Left kidney (tissue), 8 donors: ENCODE measurements at places on chromosomes 16 and 17. TPM values are rescaled to one million over a fixed set of nuclear protein-coding genes. Genes with fewer than 3 reads are reported as not detected.

GRCh38 chr16:27251541-27252205 is 16.9 kb downstream of the NSMCE1 start:
- no peak for DNase-seq

DNA sequence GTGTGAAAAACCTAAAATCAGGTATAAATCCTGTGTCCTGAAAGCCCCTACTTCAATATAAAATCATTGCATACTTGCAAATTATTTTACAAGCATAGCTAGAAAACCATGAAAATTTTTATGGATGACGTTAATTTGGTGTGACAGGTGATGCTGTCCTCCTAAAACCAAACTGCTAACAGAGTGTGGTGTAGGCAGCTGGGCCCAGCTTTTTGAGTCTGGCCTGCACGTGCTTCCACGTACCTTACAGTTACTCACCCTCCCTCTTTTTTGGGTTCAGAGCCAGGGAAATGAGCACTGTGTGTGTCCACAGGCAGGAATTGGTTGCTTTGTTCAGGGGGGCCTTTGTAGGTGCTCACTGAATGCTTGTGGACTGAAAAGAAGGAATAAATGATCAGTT is 36.4 kb downstream of the CLEC16A start:
- no peak for DNase-seq

Gene KRT40
- not detected for polyA plus RNA-seq

Gene RNF135
- polyA plus RNA-seq = 20.1 TPM

Gene MLKL
- polyA plus RNA-seq = 3.5 TPM

GRCh38 chr16:35749253-35750141 is 2290.1 kb downstream of the TP53TG3F start:
- DNase-seq = no peak

Gene GPRC5B
- 106 TPM for polyA plus RNA-seq

- peak; percentile 59 for DNase-seq
These were observed 36.1 kb downstream of the GINS2 start for GRCh38 chr16:85652431-85653221.

DNA sequence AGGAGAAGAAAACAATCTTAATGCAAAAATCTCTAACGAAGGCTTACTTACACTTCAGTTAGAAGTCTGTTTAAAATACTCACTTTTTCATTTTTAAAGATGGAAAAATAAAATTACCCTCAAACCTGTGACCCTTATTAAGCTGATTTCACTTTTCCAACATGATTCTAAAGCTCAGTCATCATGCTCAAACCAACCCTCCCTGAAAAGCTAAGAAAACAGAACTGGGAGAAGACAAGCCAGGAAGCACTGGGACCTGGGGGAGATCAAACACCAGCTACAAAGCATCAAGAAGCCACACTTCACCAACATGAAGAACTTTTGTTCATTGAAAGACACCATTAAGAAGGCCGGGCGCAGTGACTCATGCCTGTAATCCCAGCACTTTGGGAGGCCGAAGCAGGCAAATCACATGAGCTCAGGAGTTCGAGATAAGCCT is 88.8 kb downstream of the LITAF start:
- DNase-seq = no peak

Gene CCT6B
- 7.1 TPM for polyA plus RNA-seq

Gene SLC16A11
- 0.18 TPM for polyA plus RNA-seq

Gene ACE
- polyA plus RNA-seq = 15.5 TPM

- no peak for DNase-seq
These were observed 430 bp downstream of the TSEN54 start for GRCh38 chr17:75516619-75517296.

GRCh38 chr17:28912938-28913333 is 10.1 kb upstream of the DHRS13 start:
- DNase-seq = no peak

Gene SHCBP1
- polyA plus RNA-seq = 14.8 TPM

- no peak for DNase-seq
These were observed 103.8 kb downstream of the YPEL2 start for GRCh38 chr17:59435238-59435637.

DNA sequence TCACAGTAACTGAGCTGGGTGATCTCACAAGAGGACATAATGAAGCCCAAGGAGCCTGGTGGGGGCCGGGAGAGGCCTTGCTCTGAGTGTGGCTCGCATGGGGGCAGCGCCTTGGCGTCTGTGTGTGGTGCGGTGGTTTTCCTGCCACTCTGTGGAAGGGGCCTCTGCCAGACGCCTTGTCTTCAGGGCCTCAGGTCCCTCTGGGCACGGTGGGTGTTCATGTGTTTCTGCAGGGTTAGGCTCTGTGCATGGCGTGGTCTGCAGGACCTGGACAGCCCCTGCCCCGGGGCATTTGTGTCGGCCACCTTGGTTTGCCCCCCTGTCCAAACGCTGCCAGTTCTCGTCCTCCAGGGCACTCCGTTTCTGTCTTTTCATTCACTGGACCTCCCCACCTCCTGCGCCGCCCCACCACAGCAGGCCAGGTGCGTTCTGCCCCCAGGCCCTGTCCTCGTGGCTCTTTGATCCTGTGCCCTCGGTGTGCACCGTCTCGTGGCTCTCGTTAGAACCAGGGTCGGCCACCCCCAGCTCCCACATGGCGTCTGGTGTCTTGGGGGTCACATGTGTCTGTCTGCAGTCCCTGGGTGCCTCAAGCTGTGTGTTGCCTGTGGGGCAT is 43.7 kb upstream of the ZNF750 start:
- DNase-seq = no peak

GRCh38 chr17:349666-350065 is 2.9 kb downstream of the RPH3AL start:
- DNase-seq = no peak

GRCh38 chr17:78343543-78344201 is 16.2 kb downstream of the SOCS3 start:
- DNase-seq = no peak

DNA sequence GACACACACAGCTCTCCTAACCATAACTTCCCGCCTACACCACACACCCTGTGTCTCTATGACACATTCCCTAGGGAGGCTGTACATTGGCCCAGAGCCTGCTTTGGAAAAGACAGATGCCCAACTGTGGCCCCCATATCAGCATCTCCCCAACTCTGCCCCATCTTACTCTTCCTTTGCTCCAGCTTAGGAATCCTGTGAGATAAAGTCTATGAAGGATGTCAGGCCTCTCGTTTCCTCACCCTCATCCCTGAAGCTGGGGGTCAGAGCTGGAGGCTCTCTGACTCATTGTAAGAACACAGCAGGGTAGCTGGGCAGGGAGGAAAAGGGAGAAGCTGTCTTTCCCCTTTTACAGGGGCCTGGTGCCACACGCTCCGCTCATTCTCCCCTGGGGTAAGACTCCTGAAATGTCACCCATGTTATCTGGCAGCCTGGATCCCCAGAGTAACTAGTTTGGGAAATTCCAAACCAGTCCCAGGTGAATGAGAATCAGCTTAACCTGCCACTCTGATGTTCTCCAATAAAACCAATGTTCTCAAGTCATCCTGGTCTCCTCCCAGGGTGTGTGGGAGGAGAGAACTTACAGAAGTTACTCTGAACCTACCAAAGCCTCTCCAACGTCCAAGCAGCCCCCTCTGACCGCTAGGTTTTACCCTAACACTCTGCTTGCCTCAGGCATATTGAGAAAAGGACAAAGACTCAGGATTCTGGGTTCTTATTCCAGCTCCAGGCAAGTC is 2.8 kb downstream of the RAPGEFL1 start:
- DNase-seq = no peak

Gene PSME3
- polyA plus RNA-seq = 108 TPM

- no peak for DNase-seq
These were observed 75.9 kb downstream of the NLK start for GRCh38 chr17:28118362-28118761.

Gene NKD1
- polyA plus RNA-seq = 11.8 TPM

- no peak for DNase-seq
These were observed 12.7 kb upstream of the SPNS2 start for GRCh38 chr17:4485676-4486646.

- DNase-seq = no peak
These were observed at the start of gene SLC5A10 for GRCh38 chr17:18951941-18952842. Gene SLC5A10, plus strand, starts transcription at chr17:18952165. Its CDS starts 41 bp downstream, at chr17:18952206.

DNA sequence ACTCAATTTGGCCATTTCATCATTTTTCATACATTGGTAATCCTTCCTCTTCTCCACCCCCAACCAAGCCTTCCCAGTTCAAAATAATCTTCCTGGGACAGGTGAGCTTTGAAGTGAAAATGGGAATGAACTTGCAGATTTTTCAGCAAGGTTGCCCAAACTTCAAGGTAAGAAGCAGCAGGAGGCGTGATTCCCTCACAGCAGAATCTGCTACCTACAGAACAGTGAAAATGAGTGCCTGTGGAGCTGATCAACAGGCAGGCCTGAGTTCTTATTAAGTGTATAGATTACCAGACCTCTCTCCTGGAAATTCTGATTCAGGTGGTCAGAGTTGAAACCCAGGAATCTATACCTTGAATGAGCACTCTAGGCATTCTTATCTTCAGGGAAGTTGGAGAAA is 356.6 kb downstream of the RBFOX1 start:
- no peak for DNase-seq

GRCh38 chr16:63461248-63461841 is 1425.1 kb upstream of the CDH8 start:
- peak; percentile 62 for DNase-seq

- DNase-seq = no peak
These were observed 288 bp downstream of the ANKRD40CL start for GRCh38 chr17:50767030-50767429.

- no peak for DNase-seq
These were observed 147.5 kb downstream of the KCNJ12 start for GRCh38 chr17:21523497-21524210.

Gene NTN1
- polyA plus RNA-seq = 3.3 TPM

DNA sequence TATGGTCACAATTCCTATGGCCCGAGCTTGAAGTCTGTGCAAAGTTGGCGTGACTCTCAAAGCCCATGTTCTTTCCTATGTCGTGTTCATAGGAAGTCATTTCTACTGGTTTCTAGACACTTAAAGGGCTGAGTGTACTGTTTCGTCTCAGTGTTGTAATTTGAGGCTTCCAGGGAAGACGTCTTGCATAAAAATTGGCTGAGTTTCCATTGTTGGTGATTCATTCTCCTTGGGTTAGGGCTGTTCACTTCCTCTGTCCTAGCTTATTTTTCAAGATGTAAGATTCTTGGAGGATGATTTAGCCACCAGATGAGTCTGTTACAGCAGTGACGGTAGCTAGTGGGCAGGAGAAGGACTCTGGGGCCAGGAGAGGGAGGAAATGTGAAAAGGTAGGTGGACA is 43.1 kb downstream of the PIK3R5 start:
- DNase-seq = no peak

Gene SLFN14
- 0.08 TPM for polyA plus RNA-seq

- no peak for DNase-seq
These were observed 25.0 kb upstream of the SYT17 start for GRCh38 chr16:19142939-19143598.

GRCh38 chr16:28285649-28286048 is 6.7 kb upstream of the SBK1 start:
- no peak for DNase-seq

Gene C16orf92
- not detected for polyA plus RNA-seq

- no peak for DNase-seq
These were observed 22.4 kb upstream of the MEOX1 start for GRCh38 chr17:43683928-43684653.

GRCh38 chr16:83574388-83574787 is 233.4 kb upstream of the HSBP1 start:
- DNase-seq = no peak

DNA sequence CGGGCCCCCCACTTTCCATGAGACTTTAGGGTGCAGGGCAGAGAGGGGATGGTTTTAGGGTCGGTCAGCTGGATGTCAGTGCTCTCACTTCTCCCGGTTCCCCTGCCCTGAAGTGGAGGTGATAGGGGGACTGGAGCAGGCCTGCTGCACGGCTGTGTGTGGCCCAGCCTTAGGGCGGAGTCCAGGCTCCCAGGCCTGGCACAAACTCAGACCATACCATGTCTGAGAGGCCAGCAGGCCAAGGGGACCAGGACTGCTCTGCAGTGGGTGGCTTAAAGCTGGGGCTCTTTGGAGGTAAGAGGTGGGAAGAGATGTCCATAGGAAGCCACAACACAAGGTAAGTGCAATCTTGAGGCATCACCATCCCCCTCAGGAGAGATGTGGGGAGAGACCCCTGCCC is 8.3 kb downstream of the TFAP4 start:
- DNase-seq = no peak

DNA sequence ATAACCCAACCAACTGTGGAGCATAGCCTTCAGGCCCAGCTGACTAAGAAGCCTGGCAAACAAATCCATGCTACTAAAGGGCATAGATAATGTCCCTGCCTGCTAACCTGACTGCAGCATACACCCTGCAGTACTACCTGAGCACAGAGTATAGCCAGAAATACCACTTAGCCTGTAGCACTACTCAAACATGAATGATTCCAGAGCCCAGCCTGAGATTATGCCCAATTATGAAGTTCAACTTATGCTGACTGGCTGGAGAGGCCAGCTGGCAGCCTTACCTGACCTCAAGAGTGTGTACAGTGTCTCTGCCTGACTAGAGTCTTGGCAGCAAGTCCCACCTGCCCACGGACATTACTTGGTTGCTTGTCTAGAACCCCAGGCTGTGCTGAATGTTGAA is 1265.3 kb downstream of the CDH11 start:
- DNase-seq = no peak

Gene SMTNL2
- 57.5 TPM for polyA plus RNA-seq

- DNase-seq = no peak
These were observed 2.2 kb upstream of the ZNF750 start for GRCh38 chr17:82841921-82842596.

- DNase-seq = no peak
These were observed 13.4 kb upstream of the SULT1A1 start for GRCh38 chr16:28623172-28623711.

Gene LHX1
- 88.6 TPM for polyA plus RNA-seq

DNA sequence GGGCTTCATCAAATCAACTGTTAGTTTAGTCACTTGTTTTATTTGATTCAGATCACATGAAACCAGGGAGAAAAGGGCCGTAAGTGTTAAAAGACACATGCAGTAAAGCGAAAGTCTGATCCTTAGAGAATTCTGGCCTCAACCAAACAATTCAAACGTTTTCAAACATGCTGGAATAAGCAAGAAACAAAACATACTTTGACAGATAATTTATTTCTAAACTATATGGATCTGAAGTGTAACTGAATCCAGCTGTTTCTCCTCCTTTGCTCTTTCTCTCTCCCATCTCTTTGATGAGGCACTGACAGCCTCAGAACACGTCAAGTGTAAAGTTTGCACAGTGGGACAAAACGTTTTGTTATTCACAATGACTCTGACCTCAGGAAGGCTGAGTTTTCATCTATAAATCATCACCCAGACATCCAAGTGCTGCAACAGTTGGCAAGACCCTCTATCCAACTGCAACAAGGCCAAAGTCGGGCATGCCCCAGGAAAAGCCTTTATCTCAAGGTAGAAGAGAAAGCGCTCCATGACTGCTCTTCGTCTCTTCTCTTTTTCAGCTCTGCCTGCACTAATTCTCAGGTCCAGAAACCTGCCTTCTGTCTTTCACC is 267.1 kb upstream of the MYOCD start:
- no peak for DNase-seq

- DNase-seq = no peak
These were observed 2.0 kb downstream of the NPTX1 start for GRCh38 chr17:80474231-80474960.
